Activated CD8-positive, alpha-beta memory T cell treated with anti-CD3 and anti-CD28 coated beads, Interleukin-2, amount 50 U/mL, for 4 hours (primary cell): ENCODE measurements at places on chromosomes 2 and 18.

- DNase-seq, result no peak
These were observed 35.7 kb downstream of the CELF4 start for GRCh38 chr18:37529863-37530262.

DNA sequence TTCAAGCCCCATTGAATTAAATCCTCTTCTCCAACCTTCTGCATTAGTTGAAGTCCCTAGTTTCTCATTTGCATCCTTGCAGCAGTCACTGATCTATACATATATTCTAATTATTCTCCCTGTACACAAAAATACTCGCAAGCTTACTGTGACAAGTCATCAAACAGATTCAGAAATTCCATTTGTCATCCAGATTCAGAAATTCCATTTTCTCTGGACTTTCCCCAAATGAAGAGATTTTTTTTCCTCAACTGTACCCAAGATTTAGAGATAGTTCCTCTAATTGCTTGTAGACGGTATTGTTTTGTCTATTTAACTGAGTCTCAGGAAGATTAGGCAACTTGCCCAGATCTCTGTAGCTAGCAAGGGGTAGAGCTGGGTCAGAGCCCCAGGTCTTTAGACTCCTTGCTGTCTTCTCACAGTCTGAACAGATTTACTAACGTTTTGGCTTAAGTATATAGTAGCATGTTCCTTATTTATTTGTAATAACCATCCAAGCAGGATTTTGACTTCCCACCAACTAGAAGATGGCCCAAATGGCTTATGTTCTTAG lies 34.2 kb downstream of the RAB12 start:
- DNase-seq, result no peak

GRCh38 chr2:182446087-182446486 lies 19.3 kb upstream of the PDE1A start:
- DNase-seq, result no peak

GRCh38 chr18:12911025-12911928 lies 27.2 kb upstream of the PTPN2 start:
- DNase-seq, result peak; percentile 63

DNA sequence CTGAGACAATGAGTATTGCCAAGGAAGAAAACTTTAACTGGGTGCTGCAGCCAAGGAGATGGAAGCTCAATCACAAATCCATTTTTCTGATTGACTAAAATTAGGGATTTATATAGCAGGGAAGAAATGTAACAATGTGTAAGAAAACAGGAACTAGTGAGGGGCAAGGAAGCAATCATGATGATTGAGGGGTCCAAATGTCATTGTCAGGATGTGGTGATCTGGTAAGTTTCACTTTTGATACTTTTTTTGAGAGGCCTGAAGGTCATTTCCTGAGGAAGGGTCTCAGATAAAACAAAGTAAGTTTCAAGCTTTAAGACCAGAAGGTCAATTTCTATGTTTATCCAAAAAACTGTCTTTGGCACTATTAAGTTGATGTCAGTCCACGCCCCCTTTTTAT lies 12.0 kb upstream of the GCC2 start:
- DNase-seq, result no peak

DNA sequence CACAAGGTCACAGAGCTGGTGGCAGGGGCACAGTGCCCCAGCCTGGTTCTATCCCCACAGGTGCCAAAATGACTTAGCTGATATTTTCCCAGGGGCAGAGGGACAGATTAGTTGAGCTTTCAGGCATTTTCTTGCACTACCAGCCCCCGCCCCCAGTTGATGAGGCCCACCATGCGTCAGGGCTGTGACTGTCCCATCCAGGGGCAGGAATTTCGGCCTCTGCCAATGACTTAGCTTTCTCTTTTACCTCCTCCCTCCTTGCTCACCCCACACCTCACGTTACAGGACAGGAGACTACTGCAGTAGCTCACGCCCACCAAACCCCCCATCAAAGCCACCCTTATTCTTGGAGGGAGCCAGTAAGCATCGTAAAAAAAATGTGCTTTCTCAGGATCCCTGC lies 31.5 kb downstream of the MRO start:
- no peak for DNase-seq

- DNase-seq, result no peak
These were observed 42.3 kb downstream of the SULT1C2 start for GRCh38 chr2:108330979-108331378.

- DNase-seq, result no peak
These were observed 410.1 kb upstream of the TCF4 start for GRCh38 chr18:55998071-55998522.

DNA sequence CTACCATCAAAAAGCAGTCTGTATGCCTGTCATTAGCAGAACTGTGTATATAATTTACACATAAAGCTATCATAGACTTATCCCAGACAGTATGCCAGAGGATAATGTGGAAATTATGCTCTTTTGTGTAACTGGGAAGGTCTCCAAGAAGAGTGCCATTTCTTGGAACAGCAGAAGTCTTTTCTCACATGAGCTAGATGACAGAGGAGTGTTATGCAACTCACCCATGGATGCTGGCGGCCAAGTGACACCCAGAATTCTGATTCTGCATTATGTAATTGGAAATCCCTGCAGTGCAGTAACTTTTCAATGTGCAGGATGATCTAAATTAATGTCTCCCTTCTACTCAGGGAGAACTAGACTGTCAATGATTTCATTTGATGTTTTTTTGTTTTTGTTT lies 160.0 kb downstream of the UBE2E3 start:
- no peak for DNase-seq

DNA sequence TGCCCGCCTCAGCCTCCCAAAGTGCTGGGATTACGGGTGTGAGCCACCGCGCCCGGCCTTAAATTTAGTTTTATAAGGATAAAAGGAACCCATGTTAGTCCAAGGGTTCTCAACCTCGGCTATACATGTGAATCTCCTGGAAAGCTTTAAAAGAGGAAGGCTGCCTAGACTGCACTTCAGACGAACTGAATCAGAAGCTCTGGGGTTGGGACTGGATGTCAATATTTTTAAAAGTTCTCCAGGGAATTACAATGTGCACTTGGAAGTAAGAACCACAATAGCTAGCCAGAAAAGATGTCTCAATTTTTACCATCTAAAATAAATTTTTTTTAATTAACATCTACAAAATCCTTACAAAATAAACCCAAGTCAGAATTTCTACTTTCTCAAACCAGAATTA lies 10.1 kb downstream of the LMAN2L start:
- DNase-seq, result no peak

- no peak for DNase-seq
These were observed 3.0 kb downstream of the PIEZO2 start for GRCh38 chr18:11146238-11146946.

GRCh38 chr18:58125183-58125582 lies 81.2 kb downstream of the NEDD4L start:
- no peak for DNase-seq

GRCh38 chr2:160555420-160556071 lies 61.9 kb upstream of the RBMS1 start:
- no peak for DNase-seq

- no peak for DNase-seq
These were observed 148.2 kb downstream of the RND3 start for GRCh38 chr2:150339282-150339681.

GRCh38 chr2:47227532-47228279 lies 72.6 kb upstream of the STPG4 start:
- no peak for DNase-seq

GRCh38 chr2:162063899-162064298 lies 10.1 kb downstream of the DPP4 start:
- DNase-seq, result no peak

DNA sequence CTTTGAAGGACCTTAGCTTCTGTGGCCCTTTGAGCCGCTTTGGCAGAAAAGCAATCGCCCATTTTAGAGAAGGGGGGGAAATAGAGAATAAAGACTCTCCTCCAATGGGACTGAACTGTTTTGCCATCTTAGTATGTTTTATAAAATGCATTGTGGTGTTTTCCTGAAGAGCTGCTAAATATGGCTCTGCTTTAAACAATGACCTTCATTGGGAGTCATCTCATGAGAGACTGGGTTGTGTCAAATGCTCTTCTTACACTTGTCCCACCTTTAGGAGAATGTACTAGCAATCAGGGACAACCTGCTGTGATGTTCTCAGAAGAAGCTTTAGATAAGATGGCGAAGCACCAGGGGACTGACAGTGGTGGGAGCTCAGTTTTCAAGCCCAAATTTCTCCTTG lies 418.9 kb upstream of the POU3F3 start:
- no peak for DNase-seq

DNA sequence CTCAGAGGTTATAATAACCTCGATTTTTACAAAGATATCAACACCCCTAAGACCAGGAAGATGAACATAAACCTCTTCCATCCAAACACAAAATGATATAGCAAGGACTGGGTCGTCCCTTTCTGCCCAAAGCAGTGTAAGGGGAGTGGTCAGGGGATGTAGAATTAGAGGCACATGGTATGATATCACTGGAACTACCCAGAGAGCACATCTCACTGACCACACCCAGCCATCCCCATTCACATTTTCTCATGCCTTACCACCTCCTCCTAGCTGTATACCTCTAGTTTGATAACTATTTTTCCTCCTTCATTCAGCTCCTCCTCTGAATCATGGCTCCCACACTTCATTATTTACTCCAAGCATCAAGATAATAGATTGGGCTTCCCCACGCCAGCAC lies 152.6 kb downstream of the COPS8 start:
- DNase-seq, result no peak

- DNase-seq, result no peak
These were observed 74.4 kb upstream of the CTDP1 start for GRCh38 chr18:79604913-79605880.

DNA sequence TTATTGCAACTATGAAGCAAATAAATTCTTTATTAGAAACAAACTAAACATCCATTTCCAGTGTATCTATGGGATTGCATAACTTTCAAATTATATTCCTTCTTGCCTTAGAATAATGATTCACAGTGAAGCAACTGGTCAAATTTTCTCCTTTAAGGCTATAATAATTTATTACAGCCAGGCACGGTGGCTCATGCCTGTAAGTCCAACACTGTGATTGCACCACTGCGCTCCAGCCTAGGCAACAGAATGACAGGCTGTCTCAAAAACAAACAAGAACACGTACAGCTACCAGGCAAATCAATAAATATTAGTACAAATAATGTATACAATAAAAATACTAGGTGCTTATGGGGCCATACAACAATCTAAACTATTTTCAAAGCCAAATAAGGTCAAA lies 1416.2 kb downstream of the LRP1B start:
- no peak for DNase-seq

- DNase-seq, result no peak
These were observed 16.3 kb upstream of the SNED1 start for GRCh38 chr2:240981871-240982800.

DNA sequence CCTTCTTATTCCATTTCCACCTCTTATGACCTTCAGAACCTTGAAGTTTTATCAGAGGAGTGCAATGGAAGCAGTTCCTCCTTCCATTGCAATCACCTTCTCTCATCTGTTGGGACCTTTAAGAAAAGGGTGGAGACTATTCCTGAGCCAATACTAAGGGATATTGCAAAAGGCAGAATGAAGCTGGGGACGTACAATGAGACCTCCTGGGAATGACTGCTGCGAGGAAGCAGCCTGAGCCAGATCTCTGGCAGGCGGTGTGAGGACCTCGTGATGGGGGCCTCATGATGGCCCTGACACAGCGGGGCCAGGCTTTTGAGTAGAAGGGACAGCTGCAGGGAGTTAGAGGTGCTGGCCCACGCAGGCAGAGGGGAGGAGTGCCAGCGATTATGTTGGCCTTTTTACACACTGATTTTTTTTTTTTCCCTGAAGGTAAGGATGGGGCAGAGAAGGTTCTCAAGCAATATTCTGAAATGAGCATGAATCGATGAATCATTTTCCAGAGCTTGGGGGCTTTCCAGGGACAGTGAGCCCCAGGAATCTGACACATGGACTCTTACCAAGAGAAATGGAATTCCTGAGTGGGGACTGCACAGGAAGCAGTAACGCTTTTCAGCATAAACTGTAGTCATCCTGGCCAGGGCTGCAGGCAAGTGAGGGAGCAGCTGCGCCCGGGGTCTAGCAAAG lies 40.0 kb upstream of the LAPTM4A start:
- DNase-seq, result no peak

DNA sequence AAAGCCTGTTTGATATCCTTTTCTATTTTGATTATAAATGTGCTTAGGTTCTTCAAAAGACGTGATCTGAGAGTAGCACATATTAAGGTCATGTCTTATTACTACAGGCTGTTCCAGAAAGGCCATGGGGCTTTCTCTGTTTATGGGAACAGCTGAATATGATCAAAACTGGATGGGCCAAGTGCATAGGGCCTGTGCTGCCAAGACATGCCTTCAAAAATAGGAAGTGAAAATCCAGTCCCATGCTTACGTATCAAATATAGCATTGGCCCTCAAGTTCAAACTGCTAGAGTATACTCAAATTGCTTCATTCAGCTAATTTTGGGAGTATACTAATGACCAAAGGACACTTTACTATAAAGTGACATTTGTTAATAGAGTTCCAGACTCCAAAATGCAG lies 24.1 kb downstream of the SLC25A52 start:
- DNase-seq, result no peak

- no peak for DNase-seq
These were observed 277.1 kb upstream of the NRP2 start for GRCh38 chr2:205405194-205405593.

GRCh38 chr2:29314816-29315571 lies 199.8 kb downstream of the CLIP4 start:
- DNase-seq, result peak; percentile 49

DNA sequence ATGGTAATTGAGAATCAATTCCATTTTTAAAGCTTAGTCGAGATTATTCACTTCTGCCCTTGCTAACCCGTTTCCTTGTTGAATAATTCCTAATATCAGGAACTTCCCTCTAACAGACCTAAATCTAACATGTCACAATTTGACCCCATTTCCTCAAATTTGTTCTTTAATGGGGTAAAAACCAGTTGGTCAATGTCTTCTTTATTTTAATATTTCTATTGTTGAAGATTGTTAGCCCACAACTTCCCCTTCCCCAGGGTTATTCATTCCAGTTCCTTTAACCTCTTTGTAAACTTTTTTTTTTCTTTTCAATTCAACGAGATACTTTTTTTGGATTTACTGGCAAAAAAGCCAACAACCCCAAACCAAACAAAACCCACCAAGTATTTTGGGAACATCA lies 7.3 kb downstream of the TNFRSF11A start:
- no peak for DNase-seq

- no peak for DNase-seq
These were observed 216.8 kb downstream of the EIPR1 start for GRCh38 chr2:3160751-3161330.

DNA sequence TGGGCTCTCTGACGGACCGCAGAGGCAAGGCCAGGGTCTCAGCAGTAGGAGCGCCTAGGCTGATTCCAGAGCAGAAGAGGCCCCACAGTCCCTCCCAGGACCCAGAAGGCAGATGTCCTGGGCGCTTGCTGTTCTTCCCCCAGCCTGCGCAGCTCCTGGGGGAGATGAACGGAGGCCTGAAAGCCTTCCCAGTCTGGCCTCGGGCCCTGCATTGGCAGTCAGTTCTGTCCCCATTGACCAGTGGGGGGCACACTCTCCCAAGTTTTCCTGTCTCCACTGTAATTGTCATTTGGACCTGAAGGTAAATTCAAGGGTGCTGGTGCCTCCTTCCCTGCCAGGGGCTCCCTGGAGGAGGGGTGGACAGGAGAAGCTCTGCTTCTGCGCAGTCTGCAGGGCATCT lies 345.7 kb downstream of the CYP26B1 start:
- DNase-seq, result no peak
